Panc1 (cell line): ENCODE measurements at places on chromosomes 3 and 15.

GRCh38 chr3:122975924-122976293 is 51.7 kb downstream of the SEMA5B start:
- no peak overlapping the region for H3K4me3 ChIP-seq
- DNase-seq, result no peak
- H3K27ac ChIP-seq, result no peak overlapping the region
- H3K27me3 ChIP-seq, result peaks cover 8% of the 10 kb centered on the region
- H3K36me3 ChIP-seq, result no peaks in the 10 kb centered on the region
- H3K4me1 ChIP-seq, result peaks cover 14% of the 10 kb centered on the region

GRCh38 chr3:197331131-197331530 is 32.7 kb upstream of the DLG1 start:
- no peak overlapping the region for H3K27ac ChIP-seq
- H3K4me3 ChIP-seq, result no peak overlapping the region
- H3K27me3 ChIP-seq, result no peaks in the 10 kb centered on the region
- no peak for DNase-seq
- no peaks in the 10 kb centered on the region for H3K4me1 ChIP-seq

GRCh38 chr3:52439426-52440248 is 5.3 kb downstream of the SEMA3G start:
- H3K4me3 ChIP-seq, result no peak overlapping the region
- no peaks in the 10 kb centered on the region for H3K36me3 ChIP-seq
- no peaks in the 10 kb centered on the region for H3K27me3 ChIP-seq

DNA sequence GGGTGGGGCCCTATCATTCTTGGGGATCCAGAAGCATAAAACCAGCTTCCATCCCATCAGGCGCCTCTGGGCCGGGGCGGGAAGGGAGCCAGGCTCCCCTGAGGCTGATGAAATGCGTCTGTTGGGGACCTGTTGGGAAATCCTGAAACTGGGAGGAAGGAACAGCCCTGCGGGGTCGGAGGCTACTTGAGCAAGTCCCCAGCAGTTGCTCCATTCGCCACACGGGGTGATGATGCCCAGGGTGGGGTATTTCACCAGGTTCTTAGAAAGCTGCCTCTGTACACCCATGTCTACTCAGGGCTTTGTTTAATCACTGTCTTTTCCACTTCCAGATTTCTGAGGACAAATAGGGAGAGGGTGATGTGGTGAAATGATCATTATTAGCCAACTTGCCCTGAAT is 25.4 kb upstream of the TSEN2 start:
- H3K27ac ChIP-seq, result peak overlapping the region; percentile 54; the same call in 1 of the 2 replicates
- H3K27me3 ChIP-seq, result no peaks in the 10 kb centered on the region

DNA sequence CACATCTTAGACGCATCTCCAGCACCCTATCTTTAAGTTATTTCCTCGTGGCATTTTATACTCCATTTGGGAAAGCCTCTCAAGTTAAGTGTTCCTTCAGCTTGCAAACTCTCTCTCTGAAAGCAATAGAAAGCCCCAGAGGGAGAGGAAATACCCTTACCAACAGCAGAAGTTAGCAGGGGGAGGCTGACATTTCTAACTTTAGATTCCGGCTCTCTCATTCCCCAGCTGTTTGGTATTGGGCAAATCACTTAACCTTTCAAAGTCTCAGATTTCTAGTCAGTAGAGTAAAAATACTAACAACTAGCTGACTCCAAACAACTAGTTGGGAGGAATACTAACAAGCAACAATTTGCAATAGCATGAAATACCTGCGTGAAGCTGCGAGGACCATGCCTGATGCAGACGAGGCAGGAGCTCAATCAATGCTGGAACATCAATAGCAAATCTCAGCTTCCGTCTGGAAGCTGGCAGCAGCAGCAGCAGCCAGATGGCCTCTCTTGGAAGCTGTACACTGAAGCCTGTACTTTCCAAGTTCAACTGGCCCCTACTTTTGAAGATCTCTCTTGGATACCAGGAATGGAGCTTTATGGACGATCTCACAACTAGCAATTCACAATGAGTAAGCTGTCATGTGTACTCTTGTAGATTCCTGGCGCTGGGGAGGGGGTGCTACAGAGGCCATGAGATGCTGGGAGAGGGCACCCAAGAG is 47.8 kb downstream of the THBS1 start:
- no peaks in the 10 kb centered on the region for H3K36me3 ChIP-seq
- H3K4me1 ChIP-seq, result no peaks in the 10 kb centered on the region; the same call in 1 of the 2 replicates
- no peaks in the 10 kb centered on the region for H3K27me3 ChIP-seq
- no peak for DNase-seq

DNA sequence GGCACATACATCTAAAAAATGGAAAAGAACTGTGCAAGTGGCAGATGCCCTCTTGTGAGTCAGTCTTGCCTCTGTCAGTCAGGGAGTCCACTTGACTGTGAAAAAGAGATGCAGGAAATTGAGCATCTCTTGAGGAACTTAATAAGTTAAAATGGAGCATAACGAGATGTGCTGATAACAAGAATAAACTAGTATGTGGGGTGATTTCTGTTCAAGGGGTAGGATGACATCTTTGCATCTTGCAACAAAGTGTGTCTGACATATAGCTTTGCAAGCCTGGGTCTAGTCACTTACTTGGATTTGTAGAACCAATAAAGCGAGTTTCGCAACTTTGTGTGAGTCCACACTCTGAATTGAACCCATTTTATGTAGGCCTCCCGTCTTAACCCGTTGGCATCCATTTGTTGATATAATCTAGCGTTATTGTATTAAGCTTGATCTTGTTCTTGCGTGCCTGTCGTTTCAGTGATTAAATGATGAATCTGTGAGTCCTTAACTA is 2.2 kb downstream of the USP3 start:
- no peaks in the 10 kb centered on the region; the same call in 1 of the 2 replicates for H3K36me3 ChIP-seq
- no peaks in the 10 kb centered on the region for H3K27me3 ChIP-seq
- H3K27ac ChIP-seq, result peak overlapping the region; percentile 96
- DNase-seq, result no peak

DNA sequence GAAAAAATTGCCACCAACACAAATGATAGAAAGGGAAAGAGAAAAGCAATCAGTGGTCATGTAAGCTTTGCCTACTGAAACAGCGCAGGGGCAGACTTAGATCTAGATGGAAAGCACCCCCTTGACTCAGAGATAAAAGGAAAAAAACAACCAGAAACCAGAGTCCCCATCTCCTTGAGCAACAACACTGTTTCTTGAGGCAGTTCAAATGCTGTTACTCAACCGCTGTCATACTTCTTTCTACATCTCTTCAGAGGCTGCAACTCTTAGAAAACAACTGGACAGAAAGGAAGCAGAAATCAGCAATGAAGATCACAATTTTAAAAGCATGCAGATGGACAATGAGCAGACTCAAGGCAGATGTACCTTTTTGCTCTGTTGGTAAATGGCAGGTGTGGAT is 36.5 kb downstream of the FSIP1 start:
- H3K27me3 ChIP-seq, result no peaks in the 10 kb centered on the region
- H3K4me1 ChIP-seq, result no peaks in the 10 kb centered on the region
- DNase-seq, result no peak
- H3K36me3 ChIP-seq, result no peaks in the 10 kb centered on the region
- no peak overlapping the region for H3K27ac ChIP-seq
- no peak overlapping the region for H3K4me3 ChIP-seq

- H3K27me3 ChIP-seq, result no peaks in the 10 kb centered on the region; the same call in 1 of the 2 replicates
- no peak overlapping the region for H3K27ac ChIP-seq
- H3K4me1 ChIP-seq, result no peaks in the 10 kb centered on the region
Measured at GRCh38 chr3:122961146-122961545, 66.4 kb downstream of the SEMA5B start.

DNA sequence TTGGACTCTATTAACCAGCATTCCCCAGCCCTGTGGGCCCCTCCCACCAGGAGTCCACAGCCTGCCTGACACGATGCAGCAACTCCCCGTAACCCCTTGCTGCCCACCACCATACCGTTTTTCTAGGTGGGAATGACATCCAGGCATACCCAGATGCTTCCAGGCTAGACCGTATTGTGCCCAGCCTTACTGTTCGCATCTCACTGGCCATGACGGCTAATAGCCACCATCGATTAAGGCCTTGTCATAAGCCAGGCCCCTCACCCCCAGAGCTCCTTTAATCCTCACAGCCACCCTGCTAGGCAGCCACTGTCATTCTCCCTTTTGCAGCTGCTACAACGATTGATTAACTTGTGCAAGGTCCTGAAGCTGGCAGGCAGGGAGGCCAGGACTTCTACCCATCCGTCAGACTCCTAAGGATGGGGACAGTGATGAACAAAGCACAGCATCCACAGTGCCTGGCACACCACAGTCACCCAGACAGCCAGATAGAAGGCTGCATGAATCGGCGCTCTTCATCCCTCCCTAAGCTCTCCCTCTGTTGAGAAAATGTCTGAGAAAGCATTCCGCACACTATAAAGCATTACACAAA is 60.0 kb upstream of the FLNB start:
- no peak overlapping the region for H3K27ac ChIP-seq
- no peaks in the 10 kb centered on the region for H3K27me3 ChIP-seq
- no peaks in the 10 kb centered on the region for H3K36me3 ChIP-seq
- H3K4me3 ChIP-seq, result no peak overlapping the region

DNA sequence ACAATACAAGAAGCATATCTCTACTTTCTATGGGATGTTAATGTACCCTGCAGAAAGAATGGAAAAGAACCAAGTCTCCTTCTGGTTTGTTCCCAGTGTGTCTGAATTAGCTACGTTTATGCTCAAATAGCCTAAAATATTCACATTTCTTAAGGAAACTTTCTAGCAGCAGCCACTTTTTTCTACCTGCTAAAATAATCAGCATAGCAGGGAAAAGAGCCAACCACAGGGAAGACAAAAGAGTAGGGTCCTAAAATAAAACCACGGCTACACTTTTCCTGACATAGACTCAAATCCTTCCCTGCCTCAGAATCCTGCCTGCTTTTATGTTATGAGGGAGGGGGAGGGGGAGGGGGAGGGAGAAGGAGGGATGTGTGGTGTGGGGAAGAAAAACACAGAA is 136.7 kb downstream of the GBE1 start:
- H3K27ac ChIP-seq, result no peak overlapping the region
- no peak for DNase-seq
- no peaks in the 10 kb centered on the region for H3K36me3 ChIP-seq
- no peaks in the 10 kb centered on the region for H3K27me3 ChIP-seq

DNA sequence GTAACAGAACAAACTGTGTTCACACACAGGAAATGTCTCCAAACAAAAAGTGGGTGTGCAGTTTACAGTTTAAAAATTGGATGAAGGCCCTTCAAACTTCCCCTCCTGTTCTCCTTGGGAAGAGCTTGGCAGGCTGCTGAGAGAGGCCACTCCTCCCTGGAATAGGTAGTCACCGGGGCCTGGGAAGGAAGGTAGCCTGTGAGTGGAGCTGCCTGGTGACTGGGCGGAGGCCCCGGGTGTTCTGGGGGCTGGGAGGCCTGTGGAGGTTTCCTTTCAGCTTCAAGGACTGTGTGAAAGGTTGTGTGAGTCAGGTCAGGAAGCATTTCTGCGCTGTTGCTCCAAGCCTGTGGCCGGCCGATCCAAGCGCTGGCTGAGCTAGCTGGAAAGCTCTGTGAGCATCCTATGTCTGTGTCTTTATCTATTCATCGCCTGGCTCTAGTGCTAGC is 14.1 kb downstream of the SLCO3A1 start:
- no peaks in the 10 kb centered on the region for H3K27me3 ChIP-seq
- peak overlapping the region; percentile 82 for H3K27ac ChIP-seq
- no peaks in the 10 kb centered on the region for H3K36me3 ChIP-seq
- peak; percentile 46 for DNase-seq
- no peak overlapping the region for H3K4me3 ChIP-seq

DNA sequence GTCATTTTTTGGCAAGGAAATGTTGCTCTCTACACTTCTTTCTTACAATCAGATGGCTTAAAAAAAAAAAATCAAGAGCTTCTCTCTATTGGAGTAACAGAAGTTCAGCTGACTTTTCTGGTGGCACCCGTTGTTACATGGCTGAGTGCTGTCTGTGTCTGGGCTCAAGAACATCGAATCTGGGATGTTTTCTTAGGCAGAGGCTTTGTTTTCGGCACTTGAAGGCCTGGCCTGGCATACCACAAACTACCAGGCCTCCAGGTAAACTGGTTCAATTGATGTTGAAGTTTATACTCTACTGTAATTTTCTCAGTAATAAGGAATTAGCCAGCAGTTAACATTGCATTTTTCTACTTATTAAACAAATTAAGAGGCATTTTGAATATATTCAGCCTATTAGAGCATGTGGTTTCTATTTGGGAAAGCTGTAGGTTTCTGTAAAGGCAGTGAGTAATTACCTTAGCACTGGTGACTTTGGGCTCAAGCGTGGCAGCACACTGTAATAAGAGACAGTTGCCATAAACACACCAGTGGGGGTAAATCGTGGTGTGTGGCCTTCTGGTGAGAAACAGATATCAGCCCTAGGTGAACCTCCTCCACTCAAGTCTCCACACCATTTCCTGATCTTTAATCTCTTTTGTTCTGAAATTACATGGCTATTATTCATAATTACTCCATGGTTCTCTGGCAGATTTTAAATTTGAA is 544.7 kb downstream of the MECOM start:
- H3K27me3 ChIP-seq, result no peaks in the 10 kb centered on the region
- no peak overlapping the region for H3K27ac ChIP-seq
- no peak for DNase-seq
- no peaks in the 10 kb centered on the region for H3K4me1 ChIP-seq

GRCh38 chr3:1252061-1252430 is 159.2 kb downstream of the CNTN6 start:
- H3K27ac ChIP-seq, result no peak overlapping the region
- no peaks in the 10 kb centered on the region for H3K27me3 ChIP-seq
- H3K4me3 ChIP-seq, result no peak overlapping the region
- no peaks in the 10 kb centered on the region for H3K36me3 ChIP-seq

DNA sequence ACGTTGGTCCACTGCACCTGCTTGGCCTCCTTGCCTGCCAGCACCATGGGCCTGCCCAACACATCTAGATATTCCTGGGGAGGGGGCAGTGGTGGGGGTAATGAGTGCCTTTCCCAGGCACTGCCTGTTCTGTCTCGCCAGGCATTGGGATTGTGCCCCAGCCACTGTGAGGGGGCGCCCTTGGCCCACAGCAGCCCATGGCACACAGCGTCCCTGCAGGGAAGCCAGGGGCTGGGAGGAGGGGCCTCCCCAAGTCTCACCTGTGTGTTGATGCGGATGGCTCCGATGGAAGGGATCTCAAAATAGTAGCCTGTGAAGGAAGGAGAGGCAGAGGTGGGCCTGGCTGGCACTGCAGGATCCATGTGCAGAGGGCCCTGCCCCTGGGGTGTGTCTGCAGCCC is 18.7 kb upstream of the TMEM115 start:
- DNase-seq, result no peak
- H3K36me3 ChIP-seq, result no peaks in the 10 kb centered on the region
- H3K4me1 ChIP-seq, result no peaks in the 10 kb centered on the region

- H3K4me1 ChIP-seq, result no peaks in the 10 kb centered on the region
- no peaks in the 10 kb centered on the region for H3K36me3 ChIP-seq
- H3K27me3 ChIP-seq, result no peaks in the 10 kb centered on the region
Measured at GRCh38 chr3:117036259-117036799, 326.8 kb downstream of the TUSC7 start.
